Brain (organoid and tissue), 16 donors: ENCODE measurements at places on chromosomes 12 and 14.

DNA sequence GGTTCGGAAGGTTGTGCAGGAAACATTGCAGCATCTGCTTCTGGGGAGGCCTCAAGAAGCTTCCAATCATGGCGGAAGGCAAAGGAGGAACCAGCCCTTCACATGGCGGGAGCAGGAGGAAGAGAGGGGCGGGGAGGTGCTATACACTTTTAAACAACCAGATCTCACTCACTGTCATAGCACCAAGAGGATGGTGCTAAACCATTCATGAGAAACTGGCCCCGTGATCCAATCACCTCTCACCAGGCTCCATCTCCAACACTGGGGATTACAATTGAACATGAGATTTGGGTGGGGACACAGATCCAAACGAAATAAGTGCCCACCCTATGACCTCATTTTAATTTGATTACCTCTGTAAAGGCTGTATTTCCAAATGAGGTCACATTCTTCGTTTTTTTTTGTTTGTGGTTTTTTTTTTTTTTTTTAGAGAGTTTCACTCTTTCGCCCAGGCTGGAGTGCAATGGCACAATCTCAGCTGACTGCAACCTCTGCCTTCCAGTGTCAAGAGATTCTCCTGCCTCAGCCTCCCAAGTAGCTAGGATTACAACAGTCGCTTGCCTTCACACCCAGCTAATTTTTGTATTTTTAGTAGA lies 11.4 kb upstream of the ORAI1 start:
- DNase-seq: no peak

DNA sequence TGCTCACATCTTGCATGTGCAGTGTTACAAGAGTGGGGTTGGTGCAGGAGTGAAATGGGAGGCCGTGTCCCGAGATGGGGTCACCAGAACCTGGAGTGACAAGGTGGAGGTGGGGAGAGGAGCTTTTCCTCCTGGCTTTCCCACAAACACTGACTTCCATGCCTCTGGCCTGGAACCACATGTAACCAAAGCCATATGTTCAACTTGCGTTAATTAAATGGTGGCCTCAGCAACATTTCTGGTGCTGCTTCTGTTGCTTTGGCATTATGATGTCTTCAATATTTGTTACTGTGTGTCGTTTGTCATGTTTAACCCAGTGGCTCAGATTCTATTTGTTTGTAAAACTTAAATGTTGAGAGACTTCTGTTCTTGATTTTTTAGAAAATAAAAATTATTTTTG lies 110.2 kb downstream of the VCPKMT start:
- DNase-seq: no peak

DNA sequence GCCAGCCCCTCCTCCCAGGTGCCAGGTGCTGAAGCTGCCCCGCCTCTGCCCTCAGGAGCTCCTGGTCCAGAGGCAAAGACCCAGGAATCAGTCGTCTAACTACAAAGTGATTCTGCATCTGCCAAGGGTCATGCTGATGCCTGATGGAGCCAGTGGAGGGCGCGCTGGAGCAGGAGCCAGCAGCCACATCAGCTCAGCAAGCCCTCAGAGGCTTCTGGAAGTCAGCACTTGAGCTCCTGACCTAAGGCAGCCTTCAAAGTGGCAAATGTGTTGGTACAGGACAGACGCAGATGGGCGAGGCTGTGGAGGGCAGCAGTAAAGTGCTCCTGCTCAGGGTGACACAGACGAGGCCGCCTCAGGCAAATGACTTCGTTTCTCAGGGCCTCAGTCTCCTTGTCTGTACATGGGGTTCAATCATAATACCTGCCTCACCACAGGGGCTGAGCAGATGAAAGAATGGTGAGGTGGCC lies 10.9 kb downstream of the C12orf43 start:
- DNase-seq: peak; percentile 30

DNA sequence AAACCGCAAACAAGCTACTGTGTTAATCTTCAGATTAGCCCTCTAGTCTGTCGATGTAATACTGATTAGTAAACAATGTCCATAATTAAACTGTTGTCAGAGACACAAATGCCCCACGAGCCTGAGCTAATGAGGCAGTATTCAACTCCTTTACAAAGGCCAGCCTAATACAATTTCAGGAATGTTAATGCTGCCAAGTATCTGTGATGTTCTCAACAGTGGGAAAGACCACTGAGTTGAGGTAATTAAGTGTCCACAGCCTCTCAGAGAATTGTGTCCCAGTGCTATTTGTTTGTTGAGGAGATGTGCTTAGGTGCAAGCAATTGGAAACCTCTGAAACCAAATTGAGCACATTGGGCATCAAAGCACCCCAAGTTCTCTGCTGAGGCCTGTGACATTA lies 139.4 kb upstream of the CDKN3 start:
- no peak for DNase-seq

DNA sequence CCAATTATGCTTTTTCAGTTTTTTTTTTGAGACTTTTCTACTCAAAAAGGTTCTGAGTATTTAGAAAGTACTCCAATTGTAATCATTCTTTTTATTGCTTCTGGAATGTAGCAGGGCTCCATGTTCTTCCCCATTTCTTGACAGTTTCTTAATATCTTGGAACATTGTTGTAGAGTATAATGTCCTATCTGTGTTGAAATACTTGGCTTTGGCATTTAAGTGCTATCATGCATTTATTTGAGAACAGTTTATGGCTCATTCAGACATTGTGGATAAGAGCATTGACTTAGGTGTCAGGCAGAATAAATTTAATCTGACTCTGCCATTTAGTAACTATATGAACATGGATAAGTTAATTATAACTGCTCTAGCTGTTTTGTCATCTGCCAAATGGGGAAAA lies 28.3 kb downstream of the ADIPOR2 start:
- no peak for DNase-seq

- no peak for DNase-seq
Measured at GRCh38 chr14:44316647-44317440, 190.2 kb downstream of the FSCB start.

DNA sequence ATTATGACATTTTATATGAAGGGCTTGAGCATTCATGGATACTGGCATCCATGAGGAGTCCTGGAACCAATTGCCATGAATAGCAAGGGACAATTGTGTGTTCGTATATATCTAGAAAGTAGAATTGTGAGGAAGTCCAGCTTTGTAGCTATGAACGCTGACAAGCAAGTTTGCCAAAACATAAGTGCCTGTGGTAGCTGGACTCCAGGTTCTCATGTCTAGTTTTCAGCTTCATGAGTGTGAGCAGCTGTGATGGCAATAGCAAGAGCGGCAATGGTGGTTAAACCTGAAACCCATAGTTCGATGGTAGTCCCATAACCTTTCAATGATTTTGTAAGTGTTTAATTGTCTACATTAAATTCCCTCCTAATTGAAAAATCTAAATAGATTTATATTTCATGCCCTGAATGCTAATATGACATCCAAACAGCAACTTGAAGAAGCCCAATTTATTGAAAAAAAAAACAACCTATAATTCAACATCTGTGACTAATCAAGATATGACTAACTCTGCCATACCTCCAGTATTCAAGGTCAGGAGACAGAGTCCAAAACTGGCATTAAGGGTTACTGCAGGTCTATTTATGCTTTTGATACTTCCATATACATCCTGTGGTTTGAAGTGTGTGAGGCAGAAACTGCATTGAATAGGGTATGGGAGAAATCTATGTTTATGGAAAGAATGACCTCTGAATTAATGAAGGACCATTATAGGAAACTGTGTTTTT lies 50.3 kb upstream of the PCED1B start:
- DNase-seq: no peak

GRCh38 chr12:31491241-31491794 lies 99.6 kb downstream of the DENND5B start:
- DNase-seq: no peak

- peak; percentile 79 for DNase-seq
Measured at GRCh38 chr14:58637040-58637390, 747 bp upstream of the DACT1 start.

GRCh38 chr14:50057331-50057730 lies 59.0 kb downstream of the VCPKMT start:
- no peak for DNase-seq

- no peak for DNase-seq
Measured at GRCh38 chr14:25394356-25394755, 344.4 kb upstream of the STXBP6 start.

- DNase-seq: peak; percentile 74
Measured at GRCh38 chr14:21092273-21093011, 6.0 kb downstream of the ZNF219 start.

GRCh38 chr14:63178912-63179311 lies 25.3 kb upstream of the RHOJ start:
- DNase-seq: no peak

DNA sequence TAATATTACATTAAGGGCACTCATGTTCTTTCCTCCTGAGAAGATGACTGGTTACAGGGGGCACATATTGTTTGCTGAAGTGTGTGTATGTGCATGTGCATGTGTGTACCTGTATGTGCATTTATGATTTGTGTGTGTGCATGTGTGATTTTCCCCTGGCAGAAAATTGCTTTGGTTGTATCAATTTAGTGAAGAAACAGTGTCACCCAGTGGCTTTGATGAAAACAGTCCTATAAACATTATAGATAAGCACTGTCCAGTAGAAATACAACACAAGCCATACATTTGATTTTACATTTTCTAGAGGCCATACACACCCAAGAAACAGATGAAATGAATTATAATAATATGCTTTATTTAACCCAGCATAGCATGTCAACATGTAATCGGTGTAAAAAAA lies 8.6 kb downstream of the PDE3A start:
- no peak for DNase-seq
